Activated CD4-positive, alpha-beta T cell treated with anti-CD3 and anti-CD28 coated beads for 4 hours (primary cell): ENCODE measurements at places on chromosomes 12 and 14.

- no peak for DNase-seq
Observed at GRCh38 chr12:50785406-50786001, 21.6 kb downstream of the ATF1 start.

DNA sequence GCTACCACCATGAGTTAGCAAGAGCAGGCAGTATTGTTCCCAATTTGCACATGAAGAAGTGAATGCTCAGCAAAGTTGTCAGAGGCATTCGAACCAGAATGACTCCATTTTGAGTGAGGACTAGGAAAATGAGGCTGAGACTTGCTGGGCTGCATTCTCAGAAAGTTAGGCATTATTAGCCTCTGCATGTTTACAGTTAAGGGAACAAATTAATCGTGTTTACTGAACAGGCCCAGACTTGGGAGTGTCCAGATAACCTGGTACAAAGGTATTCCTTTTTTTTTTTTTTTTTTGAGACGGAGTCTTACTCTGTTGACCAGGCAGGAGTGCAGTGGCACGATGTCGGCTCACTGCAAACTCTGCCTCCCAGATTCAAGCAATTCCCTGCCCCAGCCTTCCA is 22.5 kb upstream of the VWF start:
- DNase-seq: no peak

DNA sequence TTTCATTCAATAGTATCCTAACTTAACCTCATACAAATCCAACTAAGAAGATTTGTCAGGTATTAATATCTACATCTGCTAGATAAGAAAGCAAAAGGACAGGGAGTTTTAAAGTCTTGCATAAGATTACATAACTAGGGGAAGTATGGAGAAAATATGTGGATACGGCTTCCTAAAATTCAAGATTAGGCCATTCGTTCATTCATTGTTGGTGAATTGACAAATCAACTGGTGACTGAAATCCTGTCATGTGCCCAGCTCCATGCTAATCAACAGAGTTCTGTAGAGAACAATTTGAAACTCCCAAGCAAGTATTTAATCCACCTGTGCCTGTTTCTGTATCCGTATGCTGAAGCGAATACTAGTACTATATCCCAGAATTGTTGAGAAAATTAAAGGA is 260.9 kb upstream of the USP15 start:
- DNase-seq: no peak

- DNase-seq: no peak
Observed at GRCh38 chr12:6356374-6356820, 14.5 kb upstream of the TNFRSF1A start.

DNA sequence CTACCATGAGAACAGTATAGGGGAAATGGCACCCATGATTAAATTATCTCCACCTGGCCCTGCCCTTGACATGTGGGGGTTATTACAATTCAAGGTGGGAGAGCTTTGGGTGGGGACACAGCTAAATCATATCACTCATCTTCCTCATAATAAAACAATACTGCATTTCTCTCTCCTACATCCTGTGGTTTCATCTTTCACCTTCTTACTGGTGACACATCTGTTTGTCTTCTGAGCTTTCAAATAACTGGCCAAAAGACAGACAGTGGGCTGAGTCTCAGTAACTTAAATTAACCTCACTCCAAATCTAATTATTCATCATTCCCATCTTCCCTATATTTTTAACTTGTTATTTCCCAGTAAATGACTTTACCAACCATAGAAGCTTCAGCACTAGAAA is 729.7 kb upstream of the USP15 start:
- DNase-seq: no peak
